ENCODE measurements at places on chromosomes 11 and 22. TPM values are rescaled to one million over a fixed set of nuclear protein-coding genes. Genes with fewer than 3 reads are reported as not detected.

The C22orf23 gene
- total RNA-seq, result not detected

DNA sequence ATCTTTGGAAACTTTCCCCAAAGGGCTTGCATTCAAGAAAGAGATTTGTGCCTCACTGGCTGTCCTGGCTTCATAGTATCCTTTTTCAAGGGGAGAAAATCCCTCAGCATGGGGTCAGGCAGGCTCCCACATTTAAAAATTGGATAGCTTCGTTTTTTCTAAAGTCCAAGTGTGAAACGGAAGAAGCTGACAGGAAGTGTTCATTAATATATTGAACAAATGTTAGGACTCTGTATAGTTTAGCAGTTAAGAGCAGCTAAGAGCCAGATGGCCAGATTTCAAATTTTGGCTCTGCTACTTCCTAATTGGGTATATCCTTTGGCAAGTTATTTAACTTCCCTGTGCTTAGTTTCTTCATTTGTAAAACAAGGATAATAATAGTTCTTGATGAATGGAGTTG, 354.9 kb upstream of the FAT3 start:
- DNase-seq, result peak; percentile 7

GRCh38 chr11:9817191-9817590, 153.3 kb downstream of the SWAP70 start:
- DNase-seq, result no peak

DNA sequence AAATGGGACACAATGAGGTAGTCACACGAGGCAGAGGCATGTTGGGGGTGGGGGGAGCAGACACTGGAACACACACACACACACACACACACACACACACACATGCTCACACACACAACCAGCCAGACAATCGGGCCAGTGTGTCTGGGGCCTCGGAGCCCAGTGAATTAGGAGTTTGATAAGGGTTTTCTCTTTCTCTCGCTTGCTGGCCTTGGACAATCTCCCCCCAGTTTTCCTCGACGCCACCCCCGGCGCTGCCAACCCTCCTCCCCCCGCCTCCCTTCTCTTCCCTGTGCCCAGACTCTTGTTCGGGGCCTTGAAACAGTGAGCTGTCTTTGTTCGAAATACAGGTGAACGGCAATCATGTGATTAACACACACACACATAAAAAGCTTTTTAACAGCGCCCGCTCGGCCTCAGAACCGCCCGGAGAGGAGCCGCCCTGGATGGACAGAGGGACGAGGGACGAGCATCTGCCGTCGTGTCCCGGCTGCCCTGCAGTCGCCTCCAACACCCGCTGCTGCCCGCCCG, 1.5 kb upstream of the SOX10 start:
- DNase-seq, result no peak

The SUSD2 gene
- 0.34 TPM for total RNA-seq

The MS4A15 gene
- not detected for total RNA-seq

GRCh38 chr11:77082838-77083565, 16.2 kb downstream of the CAPN5 start:
- peak; percentile 83 for DNase-seq

GRCh38 chr11:1502168-1502953, 15.8 kb upstream of the MOB2 start:
- DNase-seq, result no peak

The SIK2 gene
- total RNA-seq, result 12.8 TPM

The LRRC74B gene
- not detected for total RNA-seq

- DNase-seq, result peak; percentile 46
These were observed 81.0 kb downstream of the PRR5L start for GRCh38 chr11:36376888-36377758.

GRCh38 chr22:26891429-26891828, 234.0 kb downstream of the MIAT start:
- no peak for DNase-seq

- DNase-seq, result no peak
These were observed 245.7 kb downstream of the C11orf87 start for GRCh38 chr11:109667719-109668118.

DNA sequence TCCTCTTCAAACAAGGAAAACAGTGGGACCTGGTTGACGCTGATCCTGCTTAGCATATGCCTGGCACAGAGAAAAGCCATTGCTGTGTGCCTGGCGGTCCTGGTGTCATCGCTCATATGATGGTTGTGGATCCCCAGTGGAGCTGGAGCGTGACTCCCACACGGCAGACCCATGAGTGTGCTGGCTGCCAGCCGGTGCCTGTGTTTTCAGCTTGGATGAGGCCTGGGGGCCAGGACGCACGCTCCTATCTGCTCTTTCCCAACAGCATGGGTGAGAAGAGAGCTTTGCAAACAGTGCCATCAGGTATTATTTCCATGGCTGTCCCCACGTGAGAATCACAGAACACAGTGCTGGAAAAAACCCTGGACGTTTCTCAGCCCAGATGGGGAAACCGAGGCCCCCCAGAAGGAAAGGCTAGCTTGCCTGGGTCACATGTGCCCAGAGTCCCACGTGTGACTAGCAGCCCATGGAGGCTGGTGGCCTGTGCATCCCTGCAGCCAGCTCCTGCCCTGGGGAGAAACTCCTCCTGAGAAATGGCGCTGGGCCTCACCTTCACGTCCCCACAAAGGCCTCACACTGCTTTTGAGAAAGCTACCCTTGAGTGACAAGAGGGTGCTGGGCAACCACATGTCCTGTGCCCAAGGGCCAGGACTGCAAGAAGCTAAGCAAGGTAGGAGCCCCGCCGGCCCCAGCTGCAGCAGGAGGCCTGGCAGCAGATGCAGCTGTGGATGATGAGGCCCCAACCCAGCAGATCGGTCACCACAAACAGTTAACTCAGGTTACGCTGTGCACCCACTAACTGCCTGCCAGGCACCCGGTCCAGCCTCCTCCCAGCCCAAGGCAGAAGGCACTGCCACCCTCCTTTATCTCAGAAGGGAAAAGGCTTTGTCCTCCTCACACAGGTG, 4.2 kb downstream of the CDKN1C start:
- no peak for DNase-seq

- DNase-seq, result peak; percentile 52
These were observed 98.4 kb downstream of the VPREB1 start for GRCh38 chr22:22342697-22343580.

DNA sequence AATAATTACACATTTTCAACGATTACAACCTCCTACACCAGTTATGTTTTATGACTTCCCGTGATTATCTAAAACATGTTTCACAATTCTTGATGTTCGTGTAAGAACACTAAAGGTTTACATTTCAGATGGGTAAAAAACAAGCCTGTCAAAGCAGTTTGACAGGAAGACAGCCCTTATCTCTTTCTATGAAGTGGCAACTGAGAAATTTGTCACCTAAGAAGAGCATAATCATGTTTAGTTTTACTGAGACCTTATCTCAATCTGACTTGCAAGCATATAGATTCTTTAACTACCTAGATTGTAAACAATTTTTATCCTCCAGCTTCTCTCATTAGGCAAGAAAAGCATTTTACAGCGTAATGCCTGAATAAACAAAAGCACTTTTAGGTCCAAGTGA, 218.4 kb upstream of the ZBED5 start:
- DNase-seq, result no peak

DNA sequence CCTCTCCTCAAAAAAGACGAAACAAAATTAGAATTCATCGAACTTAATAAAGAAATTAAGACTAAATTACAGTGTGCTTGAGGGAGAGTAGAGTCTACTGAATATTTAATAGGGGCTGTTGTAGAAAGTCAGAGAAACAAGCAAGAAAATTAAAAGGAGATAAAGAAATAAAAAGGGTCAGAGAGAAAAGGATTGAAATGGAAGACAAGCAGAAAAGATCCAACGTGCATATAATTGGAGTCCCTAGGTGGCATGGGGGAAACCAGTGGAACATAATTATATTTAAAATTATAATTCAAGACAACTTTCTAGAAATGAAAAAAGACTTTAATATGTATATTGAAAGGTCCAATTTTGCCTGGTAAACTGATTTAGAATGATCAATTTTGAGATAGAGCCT, 74.3 kb downstream of the ACER3 start:
- peak; percentile 20 for DNase-seq

GRCh38 chr11:111408789-111409727, 30.0 kb upstream of the POU2AF1 start:
- no peak for DNase-seq

- no peak for DNase-seq
These were observed 15.8 kb downstream of the C11orf71 start for GRCh38 chr11:114384487-114384886.

DNA sequence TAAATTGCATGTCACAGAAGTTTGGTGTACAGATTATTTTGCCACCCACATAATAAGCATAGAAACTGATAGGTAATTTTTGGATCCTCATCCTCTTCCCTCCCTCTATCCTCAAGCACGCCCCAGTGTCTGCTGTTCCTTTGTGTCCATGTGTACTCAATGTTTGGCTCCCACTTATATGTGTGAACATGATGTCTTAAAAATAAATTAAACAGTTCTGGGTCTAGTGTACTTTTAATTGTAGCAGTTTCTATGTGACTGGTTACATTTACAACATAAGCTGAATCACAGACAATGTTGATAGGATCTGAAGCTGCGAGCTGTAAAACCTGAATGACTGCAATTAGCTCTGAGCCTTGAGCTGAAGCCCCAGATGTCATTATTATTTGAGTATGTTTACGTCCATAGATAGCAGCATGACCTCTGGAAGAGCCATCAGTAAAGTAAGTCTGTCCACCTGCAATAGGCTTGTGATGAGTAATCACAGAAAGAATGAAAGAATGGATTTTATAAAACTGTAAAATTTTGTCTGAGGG, 29.7 kb downstream of the OR10A6 start:
- DNase-seq, result no peak

GRCh38 chr11:95257456-95257971, 26.5 kb upstream of the SESN3 start:
- no peak for DNase-seq

DNA sequence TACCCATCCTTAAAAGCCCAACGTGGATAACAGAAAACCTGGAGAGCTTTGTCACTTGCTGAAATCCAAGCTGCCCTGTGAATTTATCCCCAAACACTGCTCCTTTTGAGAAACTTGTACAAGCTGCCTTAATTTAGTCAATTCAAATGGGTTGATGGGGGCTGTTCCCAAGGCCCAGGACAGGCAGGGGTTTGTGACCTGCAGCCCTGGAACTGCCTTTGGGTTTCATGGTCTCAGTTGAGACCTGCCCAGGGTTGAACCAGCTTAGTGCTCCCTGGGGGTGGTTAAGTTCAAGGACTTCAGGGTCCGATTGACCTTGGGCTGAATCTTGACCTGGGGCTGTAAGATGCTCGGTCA, 112.1 kb upstream of the OR4B1 start:
- DNase-seq, result no peak

DNA sequence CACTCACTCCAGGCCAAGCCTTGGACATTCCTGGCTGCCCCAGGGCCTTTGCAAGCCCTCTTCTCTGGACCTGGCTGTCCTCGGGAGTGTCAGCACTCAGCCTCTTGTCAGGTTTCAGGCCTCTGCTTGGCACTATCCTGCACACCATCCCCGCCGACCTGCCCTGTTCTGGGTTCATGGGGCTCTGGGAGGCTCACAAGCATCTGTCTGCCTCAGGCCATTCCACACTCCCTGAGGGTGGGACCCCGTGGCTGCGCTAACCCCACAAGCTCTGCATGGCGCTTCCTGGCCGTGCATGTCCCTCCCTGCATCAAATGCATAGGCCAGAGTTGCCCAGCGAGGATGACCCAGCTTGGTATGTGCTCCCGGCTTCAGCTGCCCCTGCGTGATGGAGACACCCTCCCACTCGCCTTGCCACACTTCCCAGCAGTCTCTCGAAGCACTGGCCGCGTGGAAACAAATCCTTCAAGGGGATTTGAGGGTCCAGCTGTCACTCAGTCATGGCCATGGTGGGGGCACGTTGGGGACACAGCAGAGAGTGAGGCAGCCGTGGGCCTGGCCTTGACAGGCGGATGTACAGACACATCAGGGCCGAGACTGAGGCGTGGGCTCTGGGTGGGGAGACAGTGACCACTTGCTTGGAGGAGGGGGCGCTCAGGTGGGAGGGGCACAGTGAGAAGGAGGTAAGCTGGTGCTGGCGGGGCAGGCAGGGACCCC, 87.3 kb downstream of the KCNQ1 start:
- no peak for DNase-seq

DNA sequence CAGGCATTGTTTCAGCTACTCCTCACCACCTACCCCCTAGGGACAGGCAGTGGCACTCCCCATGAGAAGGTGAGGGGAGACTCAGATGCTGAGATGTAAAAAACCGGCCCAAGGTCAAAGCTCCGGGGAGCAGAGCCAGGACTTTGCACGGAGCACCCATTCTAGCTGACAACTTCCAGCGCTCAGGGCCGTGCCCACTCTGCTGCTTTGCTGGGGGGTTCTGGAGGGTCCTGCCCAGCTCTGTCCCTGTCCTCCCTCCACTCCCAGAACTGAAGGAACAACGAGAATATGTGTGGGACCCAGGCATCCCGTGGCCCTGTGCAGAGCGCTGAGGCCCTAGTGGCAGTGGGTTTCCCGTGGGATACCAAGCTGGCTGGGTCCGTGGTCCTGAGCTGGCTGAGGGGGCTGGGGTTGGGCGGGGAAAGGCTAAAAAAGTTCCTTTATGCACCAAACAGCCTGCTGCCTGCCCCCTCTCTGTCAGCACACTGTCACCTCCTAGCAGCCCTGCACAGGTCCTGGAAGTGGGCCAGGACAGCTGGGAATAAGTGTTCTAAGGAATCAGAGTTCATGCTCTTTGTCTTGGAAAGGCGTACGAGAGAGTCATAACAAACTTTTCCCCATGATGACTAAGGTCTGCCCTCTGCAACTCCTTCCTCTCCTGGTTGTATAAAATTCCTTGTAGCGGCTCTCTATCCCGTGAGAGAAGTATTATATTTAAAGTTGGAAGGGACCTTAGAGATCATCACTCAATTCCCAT, 1.9 kb downstream of the MS4A10 start:
- peak; percentile 98 for DNase-seq

The RBM14 gene
- total RNA-seq, result 29.3 TPM

DNA sequence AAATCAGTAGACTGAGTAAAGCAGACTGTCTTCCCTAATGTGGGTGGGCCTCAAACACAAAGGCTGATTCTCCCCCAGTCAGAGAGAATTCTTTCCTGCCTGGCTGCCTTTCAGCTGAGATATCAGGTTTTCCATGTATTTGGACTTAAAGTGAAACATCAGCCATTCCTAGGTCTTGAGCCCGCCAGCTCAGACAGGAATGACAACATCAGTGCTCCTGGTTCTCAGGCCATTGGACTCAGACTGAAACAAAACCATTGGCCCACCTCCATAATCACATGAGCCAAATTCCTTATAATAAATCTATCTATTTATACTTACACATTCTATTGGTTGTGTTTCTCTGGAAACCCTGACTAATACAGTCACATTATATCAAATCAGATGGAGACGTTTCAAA, 56.7 kb upstream of the CLPB start:
- DNase-seq, result no peak

All from dermis blood vessel endothelial cell (primary cell).